ENCODE measurements at places on chromosomes 7 and 10.
A peak's percentile ranks its signal among the peaks of the same experiment; 100 is the strongest.

- no peak for DNase-seq
Measured at GRCh38 chr10:13990946-13991345, 339.8 kb downstream of the FRMD4A start.

GRCh38 chr10:12181065-12181775 lies 14.5 kb downstream of the NUDT5 start:
- DNase-seq: no peak

GRCh38 chr10:102648889-102649796 lies 4.9 kb downstream of the TRIM8 start:
- no peak for DNase-seq

DNA sequence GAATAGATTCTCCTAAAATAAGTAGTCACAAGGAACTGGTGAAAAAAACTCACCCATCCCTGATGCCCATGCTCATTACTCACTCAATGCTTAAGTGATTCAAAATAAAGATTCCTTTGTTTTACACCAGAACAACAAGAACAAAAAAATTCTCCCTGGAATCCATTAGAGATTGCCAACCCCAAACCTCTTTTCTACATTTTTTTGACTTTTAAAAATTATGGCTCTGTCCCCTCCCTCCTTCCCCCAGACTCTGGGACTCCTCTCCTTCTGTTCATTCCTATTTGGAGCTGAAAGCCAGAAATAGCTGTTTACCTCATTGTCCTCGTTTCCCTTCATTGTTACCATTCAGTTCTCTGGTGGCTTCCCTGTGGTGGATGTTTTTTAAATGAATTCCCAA lies 63.2 kb upstream of the FHIP2A start:
- no peak for DNase-seq

DNA sequence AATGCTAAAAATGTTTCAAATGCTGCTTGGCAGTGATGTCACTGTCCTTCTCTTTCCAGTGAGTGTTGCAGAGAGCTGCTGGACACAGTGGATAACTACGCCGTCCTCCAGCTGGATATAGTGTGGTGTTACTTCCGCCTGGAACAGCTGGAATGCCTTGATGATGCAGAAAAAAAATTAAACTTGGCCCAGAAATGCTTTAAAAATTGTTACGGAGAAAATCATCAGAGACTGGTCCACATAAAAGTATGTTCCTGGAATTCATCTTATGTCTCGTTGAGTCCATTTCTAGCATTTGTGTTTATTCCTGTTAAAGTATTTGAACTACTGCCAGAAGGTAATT lies 25.2 kb downstream of the NUB1 start:
- no peak for DNase-seq

- DNase-seq: no peak
Measured at GRCh38 chr10:15348579-15348978, 22.5 kb downstream of the FAM171A1 start.

- DNase-seq: no peak
Measured at GRCh38 chr10:44589181-44589943, 204.5 kb upstream of the CXCL12 start.

GRCh38 chr10:73785721-73786511 lies 510 bp downstream of the ZSWIM8 start:
- DNase-seq: peak; percentile 52

DNA sequence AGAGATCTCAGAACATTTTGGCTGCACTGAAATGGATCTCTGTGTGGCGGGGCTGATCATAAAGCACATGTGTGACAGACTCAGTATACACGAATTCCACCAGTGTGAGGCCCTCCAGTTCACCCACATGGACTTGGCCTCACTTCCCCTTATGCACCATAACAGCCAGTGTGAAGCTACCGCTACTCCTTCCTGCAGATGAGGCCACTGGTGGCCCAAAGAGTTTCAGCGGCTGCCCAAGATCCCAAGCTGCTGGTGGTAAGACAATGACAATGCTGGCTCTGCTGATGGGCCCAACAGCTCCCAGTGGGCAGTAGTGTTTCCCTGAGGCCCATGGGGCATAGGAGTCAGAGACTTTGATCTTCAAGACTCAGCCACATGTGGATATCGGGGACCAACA lies 21.0 kb upstream of the C10orf71 start:
- peak; percentile 10 for DNase-seq

DNA sequence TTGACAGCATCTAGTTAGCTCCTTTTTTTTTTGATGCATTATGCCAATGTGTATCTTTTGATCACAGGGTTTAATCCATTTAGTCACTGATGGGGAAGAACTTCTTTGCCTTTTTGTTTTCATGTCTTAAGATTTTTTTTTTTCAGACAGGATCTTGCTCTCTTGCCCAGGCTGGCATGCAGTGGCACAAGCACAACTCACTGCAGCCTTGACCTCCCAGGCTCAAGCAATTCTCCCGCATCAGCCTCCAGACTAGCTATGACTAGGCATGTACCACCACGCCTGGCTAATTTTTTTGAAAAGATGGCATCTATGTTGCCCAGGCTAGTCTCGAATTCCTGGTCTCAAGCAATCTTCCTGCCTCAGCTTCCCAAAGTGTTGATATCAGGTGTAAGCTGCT lies 46.4 kb upstream of the PLA2G12B start:
- no peak for DNase-seq

DNA sequence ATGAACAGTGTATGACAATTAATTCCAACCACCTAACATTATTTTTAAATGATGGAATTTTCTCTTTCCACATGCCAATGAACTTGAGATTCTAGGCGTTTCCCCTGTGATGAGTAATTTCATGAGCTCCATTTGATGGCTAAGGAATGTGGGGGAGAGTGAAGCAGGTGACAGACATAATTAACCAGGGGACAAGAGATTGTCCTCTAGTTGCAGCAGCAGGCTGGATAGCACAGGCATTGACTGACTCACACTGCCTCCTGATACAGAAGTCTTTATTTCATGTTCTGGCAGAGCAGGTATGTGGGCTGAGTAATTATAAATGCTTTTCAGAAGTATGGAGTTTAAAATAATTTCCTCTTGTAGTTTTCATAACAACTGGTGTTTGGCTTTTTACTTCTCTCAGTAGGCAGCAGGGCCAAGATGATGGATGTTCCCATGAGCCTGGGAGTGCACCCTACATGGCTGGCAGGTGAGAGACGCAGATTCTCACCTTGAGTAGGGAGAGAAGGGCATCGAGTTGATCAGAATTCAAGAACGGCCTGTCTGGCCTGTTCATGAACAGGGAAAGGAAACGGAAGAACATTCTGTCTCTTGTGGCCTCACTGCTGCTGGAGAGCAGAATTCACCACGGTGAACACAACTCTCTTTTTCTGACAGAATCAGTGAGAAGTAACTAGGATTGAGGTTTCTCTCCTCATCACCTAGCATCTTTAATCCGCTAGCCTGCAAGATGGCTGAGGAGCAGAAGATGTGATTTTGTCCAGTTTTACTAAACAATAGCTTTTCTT lies 118.8 kb downstream of the AOAH start:
- DNase-seq: no peak

GRCh38 chr10:8054244-8054493 lies 319 bp upstream of the GATA3 start:
- DNase-seq: no peak

DNA sequence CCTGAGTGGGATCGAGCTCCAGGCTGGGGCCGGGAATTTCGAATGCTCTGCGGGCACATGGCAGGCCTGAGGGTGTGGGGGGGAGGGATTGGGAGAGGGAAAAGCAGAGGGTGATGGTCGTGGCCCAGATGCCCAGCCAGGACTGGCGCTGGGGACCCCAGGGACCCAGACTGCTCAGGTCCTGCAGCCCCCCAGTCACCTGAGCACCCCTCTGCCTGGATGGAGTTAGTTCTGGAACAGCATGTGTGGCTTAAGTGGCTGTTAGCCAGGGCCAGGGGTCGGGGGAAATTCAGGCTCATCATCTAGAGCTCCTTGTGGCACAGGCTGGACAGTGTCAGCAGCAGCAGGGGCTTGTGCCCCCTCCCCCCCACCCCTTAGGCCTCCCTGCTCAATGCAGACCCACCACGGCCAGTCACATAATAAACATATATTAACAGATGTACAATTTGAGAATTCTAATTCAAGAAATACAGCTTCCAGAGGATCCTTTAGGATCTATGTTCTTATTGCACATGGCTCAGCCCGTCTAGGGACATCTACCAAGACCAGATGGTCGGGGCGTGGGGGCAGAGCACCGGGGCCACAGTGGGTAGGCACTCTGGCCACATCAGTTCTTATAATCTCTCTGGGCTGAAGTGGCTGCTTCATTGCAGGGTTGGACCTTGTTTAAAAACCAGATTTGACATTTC lies 22.2 kb downstream of the DNAJB12 start:
- peak; percentile 61 for DNase-seq

- no peak for DNase-seq
Measured at GRCh38 chr7:155850001-155850436, 37.8 kb upstream of the SHH start.

DNA sequence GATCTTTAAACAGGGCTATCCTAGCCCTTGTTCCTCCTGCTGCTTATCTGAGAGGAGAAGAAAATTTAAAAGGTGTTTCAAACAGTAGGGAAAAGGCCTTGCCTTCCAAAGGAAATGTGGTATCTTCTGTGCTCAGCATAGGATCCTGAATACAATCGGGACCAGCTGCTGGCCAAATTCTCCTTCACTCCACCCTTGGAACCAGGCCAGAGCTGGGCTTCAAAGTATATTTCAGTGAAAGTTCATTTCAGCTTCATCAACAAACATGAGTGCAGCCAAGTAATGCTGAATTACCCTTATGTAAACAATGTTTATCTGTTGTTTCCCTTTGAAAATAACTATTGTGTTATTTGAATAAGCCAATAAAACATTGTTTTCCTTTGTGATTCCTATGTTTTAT lies 146.5 kb upstream of the MEOX2 start:
- no peak for DNase-seq

DNA sequence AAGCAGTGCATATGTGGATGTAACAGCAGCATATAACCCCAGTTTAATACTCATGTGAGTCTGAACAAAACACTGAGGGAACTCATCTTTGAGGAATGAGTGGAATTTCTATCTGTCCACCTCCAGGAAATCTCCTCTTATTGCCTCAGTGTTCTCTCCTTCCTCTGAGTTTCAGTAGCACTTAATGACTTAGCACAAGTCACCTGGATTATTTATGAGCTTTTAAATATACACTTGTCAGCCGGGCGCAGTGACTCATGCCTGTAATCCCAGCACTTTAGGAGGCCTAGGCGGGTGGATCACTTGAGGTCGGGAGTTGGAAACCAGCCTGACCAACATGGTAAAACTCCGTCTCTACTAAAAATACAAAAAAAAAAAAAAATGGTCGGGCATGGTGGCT lies 4.3 kb downstream of the LRRC20 start:
- DNase-seq: no peak

DNA sequence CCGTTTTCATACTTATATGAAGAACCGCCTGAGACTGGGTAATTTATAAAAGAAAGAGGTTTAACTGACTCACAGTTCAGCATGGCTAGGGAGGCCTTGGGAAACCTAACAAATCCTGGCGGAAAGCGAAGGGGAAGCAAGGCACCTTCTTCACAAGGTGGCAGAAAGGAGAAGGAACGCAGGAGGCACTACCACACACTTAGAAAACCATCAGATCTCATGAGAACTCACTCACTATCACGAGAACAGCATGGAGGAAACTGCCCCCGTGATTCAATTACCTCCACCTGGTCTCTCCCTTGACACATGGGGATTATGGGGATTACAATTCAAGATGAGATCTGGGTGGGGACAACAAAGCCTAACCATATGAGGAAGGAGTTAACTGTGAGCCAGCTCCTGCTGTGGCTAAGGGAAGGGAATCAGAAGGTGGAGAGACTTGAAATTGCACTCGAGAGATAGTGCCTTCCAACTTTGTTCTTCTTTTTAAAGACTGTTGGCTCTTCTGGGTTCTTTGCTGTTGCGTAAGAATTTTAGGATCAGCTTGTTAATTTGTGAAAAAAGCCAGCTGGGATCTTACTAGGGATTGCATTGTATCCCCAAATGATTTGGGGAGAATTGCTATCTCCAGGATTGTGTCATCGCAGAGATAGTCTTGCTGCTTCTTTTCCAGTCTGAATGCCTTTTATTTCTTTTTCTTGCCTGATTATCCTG lies 21.0 kb downstream of the OPTN start:
- peak; percentile 56 for DNase-seq
